AG08395 (cell line): ENCODE measurements at places on chromosomes 2 and 18.
A peak's percentile ranks its signal among the peaks of the same experiment; 100 is the strongest.

- no peak for DNase-seq
Measured at GRCh38 chr2:98577313-98577712, 31.0 kb downstream of the COA5 start.

- DNase-seq, result no peak
Measured at GRCh38 chr2:11933854-11934253, 187.4 kb downstream of the LPIN1 start.

DNA sequence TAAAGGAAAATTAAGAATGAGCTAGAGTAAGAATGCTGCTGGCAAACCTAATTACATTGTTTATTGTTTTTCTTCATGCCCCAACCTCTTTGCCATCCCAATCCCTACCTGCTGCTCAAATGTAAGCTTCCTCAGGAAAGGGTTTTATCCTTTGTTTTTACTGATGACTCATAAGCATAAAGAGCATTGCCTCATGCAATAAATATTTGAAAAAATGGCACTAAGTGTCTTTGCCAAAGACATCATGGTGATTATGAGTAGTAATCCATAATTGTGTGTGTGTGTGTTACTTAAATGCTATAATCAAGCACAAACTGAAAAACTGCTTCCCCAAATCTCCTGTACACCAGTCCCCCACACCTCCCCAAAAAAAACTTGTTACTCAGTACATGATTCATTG is 53.4 kb downstream of the DNER start:
- no peak for DNase-seq

DNA sequence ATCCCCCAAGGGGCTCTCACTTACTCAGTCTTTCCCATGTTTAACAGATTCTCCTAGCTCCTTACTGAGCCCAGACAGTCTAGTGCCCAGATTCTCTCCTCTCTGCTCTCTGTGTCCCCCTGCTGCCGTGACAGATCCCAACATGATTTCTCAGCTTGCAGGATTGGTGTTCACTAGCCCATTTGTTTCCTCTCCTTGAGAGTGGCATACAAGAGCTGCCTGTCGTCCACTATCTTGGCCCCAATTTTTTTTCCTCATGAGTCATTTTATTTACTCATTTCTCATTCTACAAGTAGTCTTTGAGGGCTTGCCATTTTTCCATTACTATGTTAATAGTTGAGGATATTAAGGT is 199.9 kb upstream of the FN1 start:
- DNase-seq, result peak; percentile 27

- DNase-seq, result no peak
Measured at GRCh38 chr2:138829326-138829919, 49.2 kb upstream of the NXPH2 start.

- peak; percentile 47 for DNase-seq
Measured at GRCh38 chr2:197647961-197648690, 27.3 kb downstream of the RFTN2 start.

DNA sequence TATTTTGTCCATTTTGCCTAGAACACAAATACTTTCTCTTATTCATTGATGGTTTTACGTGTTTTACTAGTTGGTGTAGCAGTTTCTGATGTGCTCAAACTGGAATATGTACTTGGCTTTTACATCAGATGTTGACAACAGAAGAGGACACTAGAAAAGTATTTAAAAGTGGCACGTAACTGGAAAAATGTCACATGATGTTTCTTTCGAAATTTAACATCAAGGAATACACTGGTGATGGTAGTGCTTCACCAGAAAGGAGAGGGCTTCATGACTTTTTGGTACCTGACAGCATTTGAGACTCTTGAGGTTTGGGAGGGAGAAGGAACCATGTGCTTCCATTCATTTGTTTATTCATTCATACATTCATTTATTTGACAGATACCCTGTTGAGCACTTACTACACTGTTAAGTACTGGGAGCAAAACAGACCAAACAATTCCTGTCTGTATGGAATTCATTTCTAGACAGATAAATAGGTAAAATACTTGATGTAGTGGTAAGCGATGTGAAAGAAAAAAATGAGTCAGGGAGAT is 1.5 kb downstream of the GIGYF2 start:
- DNase-seq, result no peak

DNA sequence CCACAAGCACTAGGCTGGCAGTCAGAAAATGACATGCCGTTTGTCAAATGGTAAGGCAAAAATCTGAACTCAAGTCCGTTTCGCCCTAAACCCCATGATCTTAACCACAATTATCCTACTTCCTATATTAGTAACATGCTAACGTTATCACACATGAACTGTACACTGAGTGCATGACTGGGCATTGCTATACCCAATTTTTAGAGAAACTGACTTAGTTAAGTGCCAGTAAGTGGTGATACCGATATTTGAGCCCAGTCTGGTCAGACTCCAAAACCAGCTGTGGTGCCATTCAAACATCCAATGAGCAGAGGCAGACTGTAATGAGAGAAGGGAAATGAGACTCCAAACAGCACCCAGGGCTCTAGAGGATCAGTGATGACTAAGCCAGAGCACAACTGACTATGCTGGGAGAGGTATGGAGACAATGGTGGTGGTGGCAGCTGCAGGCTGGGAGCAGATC is 311.7 kb upstream of the PKDCC start:
- no peak for DNase-seq

DNA sequence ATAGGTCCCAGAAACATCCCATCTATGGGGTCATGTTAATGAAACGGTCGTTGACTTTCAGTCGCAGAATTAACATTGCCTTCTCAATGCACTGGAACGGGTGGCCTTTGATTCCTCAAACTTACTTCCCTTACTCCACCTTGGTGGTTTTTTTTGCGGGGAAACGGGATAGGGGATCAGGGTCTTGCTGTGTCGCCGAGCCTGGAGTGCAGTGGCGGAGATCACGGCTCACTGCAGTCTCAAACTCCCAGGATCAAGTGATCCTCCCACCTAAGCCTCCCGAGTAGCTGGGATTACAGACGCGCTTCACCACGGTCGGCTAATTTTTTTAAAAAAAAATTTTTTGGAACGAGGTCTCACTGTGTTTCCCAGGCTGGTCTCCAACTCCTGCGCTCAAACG is 754 bp downstream of the ATG16L1 start:
- no peak for DNase-seq

GRCh38 chr18:21858544-21858943 is 118.0 kb downstream of the MIB1 start:
- no peak for DNase-seq

DNA sequence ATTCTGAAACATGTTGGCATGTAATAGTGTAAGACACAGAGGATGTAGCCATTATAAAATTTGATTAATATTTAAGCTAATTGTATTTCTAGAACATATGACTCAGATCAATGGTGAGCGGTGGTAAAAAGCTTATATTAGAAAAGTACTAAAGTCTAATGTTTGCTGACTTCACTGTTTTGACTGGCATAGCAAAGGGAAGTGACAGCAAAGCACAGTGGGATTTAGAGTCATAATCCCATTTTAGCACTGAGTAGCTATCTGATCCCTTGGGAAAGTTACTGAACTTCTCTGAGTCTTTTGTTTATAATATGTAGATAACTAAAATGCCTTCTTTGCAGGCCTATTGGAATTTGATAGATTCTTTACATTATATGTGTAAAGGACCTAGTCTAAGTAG is 60.4 kb downstream of the KIAA1328 start:
- no peak for DNase-seq

DNA sequence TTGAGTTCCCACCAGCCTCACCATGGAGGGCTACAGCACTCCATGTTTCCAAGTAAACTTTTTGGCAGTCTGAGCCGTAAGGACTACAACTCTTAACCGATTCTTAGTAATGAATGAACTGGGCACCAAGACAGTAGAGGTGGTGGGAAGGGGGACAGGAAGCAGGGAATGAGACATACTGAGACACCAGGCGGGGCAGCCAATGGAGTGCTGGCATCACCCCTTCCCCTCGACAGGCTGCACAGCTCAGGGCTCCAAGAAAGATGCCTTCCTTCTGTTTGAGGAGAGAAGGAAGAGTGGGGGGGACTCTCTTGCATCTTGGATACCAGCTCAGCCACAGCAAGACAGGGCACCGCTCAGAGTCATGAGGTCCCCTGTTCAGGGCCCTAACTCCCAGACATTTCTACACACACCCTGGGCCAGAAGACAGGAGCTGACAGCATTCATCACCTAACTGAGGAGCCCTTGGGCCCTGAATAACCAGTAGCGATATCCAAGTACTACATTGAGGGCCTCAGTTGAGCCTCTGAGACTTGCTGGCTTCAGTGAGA is 45.2 kb downstream of the USP34 start:
- no peak for DNase-seq

DNA sequence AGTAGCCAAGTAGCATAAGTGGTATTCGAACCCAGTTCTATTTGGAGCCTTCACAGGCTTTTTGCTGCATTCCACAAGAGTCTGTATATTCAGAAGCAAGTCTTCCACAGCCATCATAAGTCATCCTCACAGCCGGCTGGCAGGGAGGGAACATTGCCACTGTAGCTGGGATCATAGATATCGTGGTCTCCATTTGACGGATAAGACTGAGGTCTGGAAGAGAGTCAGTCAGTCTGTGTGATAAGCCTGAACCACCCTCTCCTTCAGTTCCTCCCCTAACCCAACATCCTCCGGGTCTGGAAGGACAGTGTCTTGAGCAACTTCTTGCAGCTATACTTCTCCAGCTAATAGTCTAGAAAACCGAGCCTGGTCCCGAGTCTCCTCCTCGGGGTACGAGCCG is 17.0 kb upstream of the C1QL2 start:
- no peak for DNase-seq

GRCh38 chr2:71530211-71530610 is 76.8 kb downstream of the DYSF start:
- no peak for DNase-seq

DNA sequence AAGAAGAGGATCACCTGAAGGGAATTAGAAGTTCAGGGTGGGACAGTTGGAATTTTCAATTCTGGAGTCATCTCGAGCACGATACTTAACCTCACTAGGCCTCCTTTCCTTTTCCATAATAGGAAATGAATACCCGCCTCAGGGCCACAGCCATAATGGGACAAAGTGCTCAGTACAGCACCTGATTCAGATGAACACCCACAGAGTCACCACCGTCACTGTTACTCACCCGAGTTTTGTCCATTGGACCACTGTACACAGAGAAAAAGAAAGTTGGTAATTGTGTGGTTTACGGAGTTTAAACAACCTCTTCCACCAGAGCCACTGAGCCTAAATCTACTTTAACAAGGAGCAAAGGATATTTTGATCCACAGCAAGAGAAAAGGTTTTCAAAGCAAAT is 122.0 kb upstream of the NDUFV2 start:
- no peak for DNase-seq

GRCh38 chr2:149648282-149649030 is 60.9 kb upstream of the MMADHC start:
- peak; percentile 91 for DNase-seq

DNA sequence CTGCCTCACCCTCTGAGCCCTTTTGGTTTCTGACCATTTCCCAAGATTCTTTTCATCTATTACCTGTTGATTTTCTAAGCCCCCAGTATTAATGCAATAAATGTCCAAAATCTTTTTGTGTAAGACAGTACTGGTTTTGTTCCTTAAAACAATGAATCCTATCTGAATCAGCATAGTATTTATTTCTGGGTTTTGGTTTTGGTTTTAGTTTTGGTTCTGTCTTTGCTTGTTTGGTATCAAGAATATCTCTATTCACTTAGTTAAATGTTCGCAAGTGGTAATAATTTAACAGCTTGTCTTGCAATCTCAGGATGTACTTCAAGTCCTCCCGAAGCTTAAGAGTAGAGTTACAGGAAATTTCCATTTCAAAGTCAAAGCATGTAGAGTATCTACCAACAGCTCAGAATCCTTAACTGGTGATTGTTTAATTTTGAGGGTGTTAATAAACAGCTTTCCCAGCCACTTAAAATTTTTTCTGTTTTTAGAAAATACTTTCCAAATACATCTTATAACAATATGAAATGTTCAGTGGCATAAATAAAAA is 67.7 kb upstream of the NEDD4L start:
- no peak for DNase-seq

- DNase-seq, result no peak
Measured at GRCh38 chr18:25351280-25351775, 638 bp downstream of the ZNF521 start.

- DNase-seq, result no peak
Measured at GRCh38 chr2:98025481-98026037, 29.8 kb upstream of the TMEM131 start.

DNA sequence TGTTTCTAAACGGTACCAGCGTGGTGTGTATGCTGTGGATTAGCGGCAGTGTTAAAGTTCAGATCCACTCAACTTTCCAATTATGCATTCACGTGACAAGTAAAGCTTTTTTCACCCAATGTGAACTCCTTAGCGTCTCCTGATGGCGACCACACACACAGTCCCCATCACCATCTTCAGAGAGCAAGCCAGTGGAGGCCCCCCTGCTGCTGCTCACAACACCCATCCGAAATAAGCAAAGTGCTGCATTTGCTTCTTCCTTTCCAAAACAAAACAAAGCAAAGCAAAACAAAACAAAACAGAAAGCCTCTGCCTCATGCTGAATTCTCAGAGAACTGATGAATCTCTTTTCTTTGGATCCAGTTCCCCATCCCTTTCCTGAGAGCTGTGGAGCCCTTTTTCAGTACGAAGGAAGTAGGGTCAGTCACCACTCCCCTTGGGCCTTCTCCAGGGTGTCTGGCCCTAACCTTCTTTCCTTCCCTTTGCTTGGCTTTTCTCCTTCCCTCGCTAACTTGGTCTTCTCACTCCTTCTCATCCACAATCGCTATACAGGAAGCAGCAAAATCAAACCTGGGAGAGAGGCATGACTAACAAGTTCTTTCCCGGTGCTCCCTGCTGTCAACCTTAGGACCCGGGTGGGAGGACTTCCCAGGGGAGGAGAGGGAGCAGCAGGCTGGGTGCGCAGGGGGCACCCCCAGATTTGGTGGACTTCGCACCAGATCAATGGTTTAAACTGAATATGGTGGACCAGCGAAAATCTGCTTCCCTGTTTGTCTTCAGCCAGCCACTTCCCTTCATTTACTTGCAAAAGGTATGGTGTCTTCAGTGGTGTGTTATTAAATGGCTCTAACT is 56.0 kb downstream of the NRP2 start:
- no peak for DNase-seq

- DNase-seq, result peak; percentile 5
Measured at GRCh38 chr18:77765468-77765867, 515.8 kb downstream of the GALR1 start.

- DNase-seq, result no peak
Measured at GRCh38 chr18:58788971-58789875, 75.5 kb upstream of the ZNF532 start.

DNA sequence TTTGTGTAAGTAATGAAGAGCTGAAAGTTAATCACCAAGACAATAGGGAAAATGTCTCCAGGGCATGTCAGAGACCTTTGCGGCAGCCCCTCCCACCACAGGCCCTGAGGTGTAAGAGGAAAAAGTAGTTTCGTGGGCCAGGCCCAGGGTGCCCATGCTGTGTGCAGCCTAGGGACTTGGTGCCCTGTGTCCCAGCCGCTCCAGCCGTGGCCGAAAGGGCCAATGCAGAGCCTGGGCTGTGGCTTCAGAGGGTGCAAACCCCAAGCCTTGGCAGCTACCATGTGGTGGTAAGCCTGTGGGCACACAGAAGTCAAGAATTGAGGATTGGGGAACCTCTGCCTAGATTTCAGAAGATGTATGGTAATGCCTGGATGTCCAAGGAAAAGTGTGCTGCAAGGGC is 52.5 kb downstream of the CENPO start:
- DNase-seq, result no peak
